Trophoblast cell (in vitro differentiated cells and primary cell): ENCODE measurements at places on chromosomes 1 and 21.

- DNase-seq, result no peak
These were observed 1587.7 kb downstream of the AMY1C start for GRCh38 chr1:105337420-105337819.

DNA sequence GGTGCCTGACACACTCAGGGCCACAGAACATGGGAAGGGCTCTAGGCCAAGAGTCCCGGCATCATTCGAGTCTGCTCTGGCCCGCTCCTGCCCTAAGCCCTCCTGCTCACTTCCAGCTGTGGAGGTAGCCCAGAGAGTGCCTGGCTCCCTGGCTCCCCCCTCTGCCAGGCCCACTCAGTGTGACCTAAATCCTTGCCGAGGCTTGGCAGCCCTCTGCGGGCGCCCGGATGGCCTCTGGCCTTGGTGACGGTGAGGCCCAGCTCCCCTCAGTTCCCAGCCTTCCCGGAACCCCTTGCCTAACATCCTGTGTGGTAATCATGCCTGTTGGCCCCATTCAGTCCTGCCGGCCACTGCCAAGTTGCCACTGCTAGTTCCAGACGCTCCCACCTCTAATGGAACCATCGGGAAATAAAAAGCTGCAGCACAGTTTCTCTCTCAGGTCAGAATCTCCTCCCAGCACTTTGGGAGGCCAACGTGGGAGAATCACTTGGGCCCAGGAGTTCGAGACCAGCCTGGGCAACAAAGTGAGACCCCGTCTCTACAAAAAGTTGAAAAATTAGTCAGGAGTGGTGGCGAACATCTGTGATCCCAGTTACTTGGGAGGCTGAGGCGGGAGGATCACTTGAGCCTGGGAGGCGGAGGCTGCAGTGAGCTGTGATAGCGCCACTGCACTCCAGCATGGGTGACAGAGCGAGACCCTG lies 1.2 kb upstream of the H6PD start:
- peak; percentile 43 for DNase-seq

DNA sequence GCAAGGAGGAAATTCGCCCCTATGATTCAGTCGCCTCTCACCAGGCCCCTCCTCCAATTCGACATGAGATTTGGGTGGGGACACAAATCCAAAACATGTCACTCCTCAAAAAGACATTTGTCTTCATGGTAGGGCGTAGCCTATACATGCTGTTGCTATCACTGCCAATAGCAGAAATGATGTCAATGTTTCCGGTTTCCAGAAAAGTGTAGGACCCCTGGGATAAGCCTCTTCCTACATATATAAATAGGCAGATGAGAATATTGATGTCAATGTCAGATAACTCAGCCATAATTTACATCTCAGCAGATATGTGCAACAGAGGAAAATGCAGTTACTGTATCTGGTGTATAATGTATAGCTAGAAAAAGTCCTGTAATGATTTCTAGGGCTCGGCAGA lies 16.7 kb downstream of the LRRC3 start:
- no peak for DNase-seq

GRCh38 chr1:24898152-24898908 lies 31.7 kb downstream of the RUNX3 start:
- DNase-seq, result peak; percentile 51

GRCh38 chr1:93638307-93638847 lies 43.3 kb downstream of the BCAR3 start:
- DNase-seq, result peak; percentile 95

GRCh38 chr1:95497566-95497965 lies 263.6 kb downstream of the RWDD3 start:
- no peak for DNase-seq

DNA sequence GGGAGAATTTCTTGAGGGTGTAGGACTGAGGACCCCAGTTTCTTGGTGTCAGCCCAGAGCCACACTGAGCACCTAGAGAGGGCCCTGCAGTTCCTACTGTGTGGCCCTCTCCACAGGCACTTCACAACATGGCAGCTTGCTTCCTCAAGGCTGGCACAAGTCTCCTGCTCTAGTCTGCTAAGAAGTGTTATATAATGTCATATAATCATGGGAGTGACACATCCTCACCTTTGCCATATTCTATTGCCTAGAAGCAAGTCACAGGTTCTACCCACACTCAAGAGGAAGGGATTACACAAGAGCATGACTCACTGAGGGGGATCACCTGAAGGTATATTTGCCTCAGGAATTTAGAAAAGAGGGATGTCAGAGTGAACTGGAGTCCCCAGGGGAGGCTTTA lies 5.5 kb upstream of the SNX27 start:
- DNase-seq, result peak; percentile 93

DNA sequence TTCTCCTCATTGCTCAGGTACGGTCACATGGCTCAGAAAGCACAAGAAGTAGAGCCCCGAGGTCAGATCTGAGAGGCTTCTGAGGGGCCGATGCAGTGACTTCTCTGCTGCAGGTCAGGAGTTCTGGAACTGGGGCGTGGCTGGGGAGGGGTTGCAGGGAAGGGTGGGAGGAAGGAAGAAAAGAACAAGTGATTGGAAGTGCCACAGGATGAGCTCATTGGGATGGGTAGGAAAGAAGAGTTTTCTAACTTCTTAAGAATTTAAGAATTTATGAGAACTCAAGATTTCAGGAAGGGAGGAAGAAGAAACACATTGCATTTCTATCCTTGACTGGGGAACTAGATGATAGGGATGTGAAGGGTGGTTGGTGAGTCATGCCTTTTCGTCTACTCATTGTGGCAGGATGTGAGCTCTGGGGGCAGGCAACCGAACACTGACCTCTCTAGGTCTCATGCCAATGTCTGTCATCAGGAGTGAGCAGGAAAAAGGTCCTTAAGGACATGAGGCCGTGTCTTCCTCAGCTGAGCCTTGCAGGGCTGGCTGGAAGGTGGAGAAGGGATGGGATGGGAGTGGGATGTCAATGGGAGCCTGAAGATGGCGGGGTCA lies 497 bp downstream of the FCRLB start:
- peak; percentile 29 for DNase-seq

DNA sequence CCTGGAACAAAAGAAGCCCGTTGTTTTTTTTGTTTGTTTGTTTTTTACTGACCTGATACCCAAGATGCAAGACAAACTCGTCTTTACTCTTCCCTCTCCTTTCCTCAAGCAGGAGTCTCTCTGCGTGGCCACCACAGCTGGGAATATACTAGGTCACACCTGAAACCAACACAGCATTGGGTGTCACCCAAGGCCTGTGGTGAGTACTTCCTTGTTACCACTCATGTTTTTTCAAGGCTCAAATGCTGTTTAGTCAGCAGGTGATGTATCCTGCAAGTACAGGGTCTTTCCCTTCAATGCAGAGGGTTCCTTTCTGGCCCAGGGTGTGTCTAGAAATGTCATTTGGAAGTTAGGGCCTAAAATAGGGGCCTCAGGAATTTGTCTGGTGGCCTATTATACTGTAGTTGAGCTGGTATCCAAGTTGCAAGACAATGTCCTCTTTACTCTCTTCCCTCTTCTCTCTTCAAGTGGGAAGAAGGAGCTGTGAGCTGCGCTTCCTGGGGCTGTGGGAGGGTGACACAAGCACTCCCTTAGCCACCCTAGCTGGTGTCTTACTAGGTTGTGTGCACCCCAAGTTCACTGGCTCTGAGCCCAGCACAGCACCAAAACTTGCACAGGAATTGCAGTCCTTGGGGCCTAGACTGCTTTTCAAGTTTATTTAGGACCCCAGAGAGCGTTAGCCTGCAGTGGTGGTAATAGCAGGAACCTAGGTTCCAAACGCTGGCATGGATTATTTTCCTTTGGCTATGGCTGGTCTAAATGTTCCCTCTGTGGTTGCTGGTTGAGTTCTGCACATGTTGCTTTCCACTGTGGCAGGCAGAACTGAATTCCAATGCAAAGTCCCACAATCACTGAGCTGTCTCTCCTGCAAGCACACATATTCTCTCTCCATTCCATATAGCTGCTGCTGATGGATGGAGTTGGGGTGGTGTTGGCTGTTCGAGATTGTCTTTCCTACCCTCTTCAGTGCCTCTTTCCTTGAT lies 91.4 kb upstream of the LYPLAL1 start:
- DNase-seq, result no peak

DNA sequence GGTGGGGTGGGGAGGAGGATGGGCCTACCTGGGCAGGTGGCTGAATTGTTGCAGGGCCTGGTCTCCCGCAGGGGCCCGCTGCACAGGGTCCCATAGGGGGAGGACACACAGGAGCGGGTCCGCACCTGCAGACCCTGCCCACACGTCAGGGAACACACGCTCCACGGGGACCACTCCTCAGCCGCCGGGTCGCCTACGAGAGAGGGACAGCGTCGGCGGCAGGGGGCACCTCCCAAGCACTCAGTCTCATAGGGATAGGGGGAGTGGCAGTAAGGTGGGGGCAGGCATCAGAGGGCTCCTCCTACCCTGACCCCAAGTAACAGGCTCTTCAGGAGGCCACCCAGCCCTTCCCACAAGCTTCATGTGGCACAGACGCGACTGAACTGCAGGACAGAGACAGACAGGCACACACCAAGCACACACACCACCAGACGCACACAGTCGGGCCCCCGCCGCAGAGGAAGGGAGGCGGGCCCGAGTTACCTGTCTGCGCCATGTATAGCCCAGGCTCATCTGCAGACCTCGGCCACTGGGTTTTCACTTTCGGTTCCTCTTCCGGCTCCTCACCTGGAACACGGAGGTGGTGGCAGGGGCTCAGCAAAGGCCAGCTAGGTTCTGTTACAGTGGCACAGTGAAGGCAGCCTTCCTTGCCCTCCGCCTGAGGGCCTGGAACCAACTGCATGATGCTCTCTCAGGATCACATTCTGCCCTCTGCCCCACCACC lies 19.8 kb downstream of the ADGRB2 start:
- DNase-seq, result no peak

DNA sequence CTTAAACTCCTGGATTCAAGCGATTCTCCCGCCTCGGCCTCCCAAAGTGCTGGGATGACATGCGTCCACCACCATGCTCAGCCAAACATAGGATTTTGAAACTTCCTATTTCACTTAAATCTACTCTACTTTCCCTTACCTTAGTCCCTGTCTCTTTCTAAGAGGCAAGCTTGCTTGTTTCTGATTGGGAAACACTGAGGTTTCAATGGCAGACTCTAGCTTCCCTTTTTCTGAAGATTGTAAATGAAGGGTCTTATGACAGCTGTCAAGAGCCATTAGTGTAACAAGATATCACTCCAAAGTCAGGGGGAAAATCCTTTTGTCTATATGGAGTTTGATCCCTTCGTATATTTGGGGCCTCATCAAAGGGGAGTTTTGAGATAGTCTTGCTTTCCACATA lies 23.5 kb upstream of the LMO4 start:
- no peak for DNase-seq

DNA sequence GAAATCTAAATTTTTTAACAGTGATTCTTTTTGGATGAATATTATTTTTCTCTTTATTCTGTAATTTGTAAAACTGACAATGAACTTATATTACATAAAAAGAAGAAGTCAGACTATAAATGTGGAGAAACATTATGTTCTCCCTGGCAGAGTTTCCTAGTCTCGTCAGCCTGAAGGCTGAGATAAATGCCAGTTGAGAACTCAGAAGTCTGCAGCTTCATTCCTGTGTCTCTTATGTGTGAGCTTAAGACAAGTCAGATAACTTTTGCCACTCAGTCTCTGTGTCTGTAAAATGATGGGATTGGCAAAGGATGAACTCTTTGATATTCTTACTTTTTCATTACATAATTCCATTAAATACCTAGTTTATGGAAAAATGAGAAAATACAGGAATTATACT lies 568.8 kb upstream of the ZRANB2 start:
- DNase-seq, result no peak

DNA sequence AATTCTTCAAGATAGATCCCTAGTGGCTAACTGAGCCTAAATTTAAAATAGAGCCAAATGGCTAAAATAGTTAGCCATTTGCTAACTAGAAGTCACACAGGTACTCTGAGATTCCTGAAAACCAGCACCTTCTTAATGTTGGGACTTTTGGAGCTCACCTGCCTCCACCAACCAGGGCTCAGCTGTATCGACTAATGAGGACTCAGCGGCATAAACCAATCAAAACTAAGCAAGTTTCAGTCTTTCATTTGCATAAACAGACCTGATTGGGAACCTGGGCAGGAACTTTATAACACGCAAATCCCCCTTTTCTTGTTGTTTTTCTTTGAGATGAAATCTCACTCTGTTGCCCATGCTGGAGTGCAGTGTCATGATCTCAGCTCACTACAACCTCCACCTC lies 28.5 kb downstream of the TNFRSF9 start:
- no peak for DNase-seq

DNA sequence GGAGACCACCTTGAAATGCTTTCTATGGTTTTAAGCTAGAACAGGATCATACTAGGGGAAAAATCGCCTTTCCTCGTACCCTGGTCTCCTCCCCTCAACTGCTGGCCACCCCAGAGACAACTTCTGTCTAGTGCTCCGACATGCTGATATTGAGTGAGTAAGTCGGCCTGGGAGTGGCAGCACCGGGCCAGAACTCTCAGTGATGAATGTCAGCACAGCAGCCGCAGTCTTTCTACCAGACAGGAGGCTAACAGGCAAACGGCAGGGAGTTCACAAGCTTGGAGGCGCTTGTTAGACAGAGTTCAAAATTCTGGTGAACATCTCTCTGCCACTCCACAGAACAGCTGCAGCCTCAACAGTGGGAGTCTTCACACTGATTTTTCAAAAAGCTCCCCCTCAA lies 716.9 kb downstream of the ADGRL2 start:
- no peak for DNase-seq

- DNase-seq, result peak; percentile 69
These were observed 410.1 kb upstream of the PLXNA2 start for GRCh38 chr1:208654241-208654640.

- peak; percentile 39 for DNase-seq
These were observed 8.1 kb upstream of the TMEM183A start for GRCh38 chr1:202998836-202999750.

- no peak for DNase-seq
These were observed 19.9 kb upstream of the LRRN2 start for GRCh38 chr1:204705493-204705811.

- no peak for DNase-seq
These were observed 5.4 kb upstream of the LAMC2 start for GRCh38 chr1:183180634-183181056.

DNA sequence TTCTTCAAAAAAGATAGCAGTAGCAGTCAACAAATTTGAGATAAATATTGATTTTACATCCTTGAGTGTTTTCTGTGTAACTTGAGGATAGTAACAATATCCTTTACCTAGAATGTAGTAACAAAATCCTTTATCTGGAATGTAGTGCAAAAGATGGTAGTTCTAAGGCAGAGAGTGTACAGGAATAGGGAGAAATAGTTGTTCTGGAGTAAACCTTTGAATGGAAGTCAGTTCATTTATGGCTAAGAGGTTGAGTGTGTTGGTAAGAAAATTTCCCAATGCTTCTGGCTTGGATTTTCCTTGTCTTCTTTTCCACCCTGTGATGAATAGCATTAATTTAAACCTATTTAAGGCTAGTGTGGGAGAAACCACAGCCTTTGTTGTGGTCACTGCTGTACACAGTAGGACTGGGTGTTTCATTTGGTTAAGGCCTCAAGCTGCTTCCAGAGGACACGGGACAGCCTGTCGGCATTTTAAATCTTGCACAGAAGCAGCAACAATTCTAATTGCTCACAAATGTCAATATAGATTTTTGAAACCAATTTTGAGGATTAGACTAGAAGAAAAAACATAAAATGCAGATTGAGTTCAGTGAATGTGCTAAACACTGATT lies 11.3 kb downstream of the NFIA start:
- DNase-seq, result no peak
